Natural killer cell treated with Interleukin-12 subunit alpha and Interleukin-12 subunit beta and Interleukin-15 and Interleukin-18, amount 100 ng/mL, for 72 hours (primary cell): ENCODE measurements at places on chromosomes 5 and 9.

- H3K36me3 ChIP-seq: peaks cover 41% of the 10 kb centered on the region
- H3K27me3 ChIP-seq: no peaks in the 10 kb centered on the region
- H3K27ac ChIP-seq: peak overlapping the region; percentile 89
- DNase-seq: peak; percentile 76
These were observed 25.9 kb upstream of the TESK1 start for GRCh38 chr9:35579130-35579529.

DNA sequence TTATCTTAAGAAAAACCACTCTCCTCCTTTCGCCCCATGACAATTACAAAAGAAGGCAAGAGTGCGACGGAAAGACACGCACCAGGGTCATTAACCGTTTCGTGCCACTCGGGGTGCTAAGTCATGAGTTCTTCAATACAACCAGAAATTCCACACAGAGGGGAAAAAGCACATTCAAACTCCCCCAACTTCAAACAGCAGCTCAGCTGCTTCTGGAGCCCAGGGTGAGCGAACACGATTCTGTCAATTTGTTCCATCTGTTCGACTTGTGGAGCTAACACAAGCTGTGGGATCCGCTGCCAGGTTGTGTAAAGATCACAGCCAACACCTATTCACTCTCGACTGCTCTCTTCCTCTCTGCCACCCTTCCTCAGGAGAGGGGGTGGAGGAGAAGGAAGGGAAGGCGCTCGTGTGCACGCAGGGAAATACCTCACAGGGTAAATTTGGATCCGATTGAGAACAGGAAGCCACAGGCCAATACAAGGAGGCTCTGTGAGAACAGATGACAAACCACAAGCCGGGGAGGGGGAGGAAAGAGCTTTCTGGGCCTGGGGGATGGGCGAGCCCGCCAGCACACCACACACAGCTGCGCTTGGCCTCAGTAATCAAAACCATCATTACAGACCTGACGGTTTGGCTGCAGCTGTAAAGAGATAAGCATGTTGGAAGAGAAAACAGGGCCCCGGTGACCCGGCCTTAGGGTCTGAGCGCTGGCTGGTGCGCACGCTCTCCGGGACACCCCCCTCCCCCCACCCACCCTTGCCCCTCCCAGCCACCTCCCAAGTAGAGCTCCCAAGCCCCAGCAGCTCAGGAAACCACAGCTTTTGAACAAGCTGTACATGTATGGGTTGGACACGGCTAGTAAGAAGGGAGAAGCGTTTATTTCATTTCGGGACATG lies 54.3 kb downstream of the PTCH1 start:
- H3K36me3 ChIP-seq: peaks cover 15% of the 10 kb centered on the region
- H3K27ac ChIP-seq: peak overlapping the region; percentile 83

GRCh38 chr9:134134949-134135342 lies 936 bp upstream of the WDR5 start:
- no peaks in the 10 kb centered on the region for H3K27me3 ChIP-seq
- peak overlapping the region; percentile 87 for H3K4me3 ChIP-seq
- peaks cover 5% of the 10 kb centered on the region for H3K36me3 ChIP-seq
- DNase-seq: peak; percentile 15

DNA sequence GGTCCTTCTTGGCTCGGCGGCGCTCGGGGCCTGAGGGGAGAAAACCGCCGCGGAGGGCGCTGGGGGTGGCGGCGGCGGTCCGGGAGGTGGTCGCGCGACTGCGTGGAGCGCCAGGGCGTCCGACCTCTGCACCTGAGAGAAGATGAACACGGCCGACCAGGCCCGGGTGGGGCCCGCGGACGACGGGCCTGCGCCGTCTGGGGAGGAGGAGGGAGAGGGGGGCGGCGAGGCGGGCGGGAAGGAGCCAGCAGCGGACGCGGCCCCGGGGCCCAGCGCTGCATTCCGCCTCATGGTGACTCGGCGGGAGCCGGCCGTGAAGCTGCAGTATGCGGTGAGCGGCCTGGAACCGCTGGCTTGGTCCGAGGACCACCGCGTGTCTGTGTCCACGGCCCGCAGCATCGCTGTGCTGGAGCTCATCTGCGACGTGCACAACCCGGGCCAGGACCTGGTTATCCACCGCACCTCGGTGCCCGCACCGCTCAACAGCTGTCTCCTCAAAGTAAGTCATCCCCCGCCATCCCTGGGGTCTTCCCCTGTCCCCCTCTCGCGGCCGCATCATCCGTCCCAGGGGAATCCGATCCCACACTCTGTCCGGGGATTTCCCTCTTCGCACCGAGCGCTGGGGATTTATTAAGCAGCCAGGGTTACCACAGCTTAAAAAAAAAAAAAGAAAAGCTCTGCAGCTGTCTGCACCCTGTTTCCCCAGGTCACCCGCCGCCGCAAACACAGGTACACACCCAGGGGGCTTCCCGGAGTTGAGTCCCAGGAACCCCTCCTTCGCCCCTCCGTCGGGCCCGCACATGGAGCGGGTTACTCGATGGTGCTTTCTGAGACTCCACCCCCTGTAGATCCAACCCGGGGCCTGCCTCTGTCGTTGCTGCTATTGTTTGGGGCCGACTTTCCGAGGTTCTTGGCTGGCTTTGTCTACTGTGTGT lies at the start of gene GTF3C4:
GTF3C4 (plus strand) TSS at position 8 of the 935 bp plus-strand sequence; CDS start at position 143, 135 bp downstream.
- H3K36me3 ChIP-seq: peaks cover 9% of the 10 kb centered on the region
- H3K4me1 ChIP-seq: peaks cover 33% of the 10 kb centered on the region
- peak; percentile 76 for DNase-seq
- no peaks in the 10 kb centered on the region for H3K27me3 ChIP-seq
- peak within 1 kb of the TSS; percentile 92 for H3K4me3 ChIP-seq

GRCh38 chr5:102595332-102595731 lies 96.5 kb upstream of the SLCO6A1 start:
- no peak overlapping the region for H3K4me3 ChIP-seq
- H3K4me1 ChIP-seq: no peaks in the 10 kb centered on the region
- no peak for DNase-seq
- no peak overlapping the region for H3K27ac ChIP-seq

DNA sequence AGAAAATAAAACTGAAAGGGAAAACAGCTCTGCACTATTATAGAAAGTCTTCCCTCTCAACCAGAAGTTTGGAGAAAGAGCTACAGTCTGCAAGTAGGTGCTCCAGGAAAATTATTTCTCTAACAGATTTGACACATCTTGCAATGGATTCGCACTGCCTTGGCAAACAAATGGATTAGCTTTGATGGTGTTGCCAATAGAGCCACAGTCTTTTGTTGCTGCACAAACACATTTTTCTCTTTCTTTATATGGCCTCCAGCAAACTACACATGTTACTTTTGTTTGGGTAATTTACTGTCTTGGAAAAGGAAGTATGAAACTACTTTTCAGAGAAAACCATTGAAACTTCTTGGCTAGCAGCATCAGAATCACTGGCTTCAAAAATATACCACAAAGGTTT lies 523.1 kb downstream of the EFNA5 start:
- no peaks in the 10 kb centered on the region for H3K36me3 ChIP-seq
- no peak for DNase-seq
- H3K4me1 ChIP-seq: no peaks in the 10 kb centered on the region
- no peak overlapping the region for H3K4me3 ChIP-seq
- peaks cover 24% of the 10 kb centered on the region for H3K27me3 ChIP-seq
- H3K27ac ChIP-seq: no peak overlapping the region

GRCh38 chr5:22473886-22474285 lies 379.3 kb downstream of the CDH12 start:
- H3K36me3 ChIP-seq: no peaks in the 10 kb centered on the region
- DNase-seq: no peak
- no peaks in the 10 kb centered on the region for H3K27me3 ChIP-seq
- H3K4me3 ChIP-seq: no peak overlapping the region
- no peaks in the 10 kb centered on the region for H3K4me1 ChIP-seq

- no peak overlapping the region for H3K27ac ChIP-seq
- DNase-seq: no peak
- H3K4me3 ChIP-seq: no peak overlapping the region
- H3K36me3 ChIP-seq: no peaks in the 10 kb centered on the region
- no peaks in the 10 kb centered on the region for H3K4me1 ChIP-seq
These were observed 12.9 kb upstream of the MOB3B start for GRCh38 chr9:27542508-27542907.

GRCh38 chr9:13295556-13295955 lies 16.1 kb upstream of the MPDZ start:
- no peak overlapping the region for H3K4me3 ChIP-seq
- H3K36me3 ChIP-seq: no peaks in the 10 kb centered on the region
- no peaks in the 10 kb centered on the region for H3K27me3 ChIP-seq
- H3K27ac ChIP-seq: no peak overlapping the region
- H3K4me1 ChIP-seq: no peaks in the 10 kb centered on the region

DNA sequence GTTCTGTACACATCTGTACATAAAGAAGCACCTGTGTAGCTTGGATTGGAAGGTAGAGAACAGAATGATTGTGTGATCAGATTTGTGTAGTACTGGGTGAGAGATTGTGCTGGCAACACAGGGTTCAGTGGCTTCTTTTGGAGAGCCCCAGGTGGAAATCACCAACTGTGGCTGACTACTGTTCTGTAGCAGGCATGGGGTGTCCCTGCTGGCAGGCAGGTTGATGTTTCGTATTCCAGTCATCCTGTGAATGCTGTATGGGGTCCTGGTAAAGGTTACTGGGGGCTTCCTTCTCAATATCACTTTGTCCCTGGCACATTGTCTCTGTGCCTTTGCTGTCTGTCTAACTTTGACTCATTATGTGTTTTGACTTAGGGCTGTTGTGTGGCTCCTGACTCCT lies 5.3 kb downstream of the ASPN start:
- no peaks in the 10 kb centered on the region for H3K36me3 ChIP-seq
- no peak overlapping the region for H3K27ac ChIP-seq
- H3K27me3 ChIP-seq: no peaks in the 10 kb centered on the region

- H3K36me3 ChIP-seq: no peaks in the 10 kb centered on the region
- peaks cover 39% of the 10 kb centered on the region for H3K27me3 ChIP-seq
- no peak overlapping the region for H3K27ac ChIP-seq
These were observed 60.8 kb downstream of the LMX1B start for GRCh38 chr9:126674365-126675146.

GRCh38 chr9:114236391-114237138 lies 81.2 kb downstream of the COL27A1 start:
- no peak overlapping the region for H3K27ac ChIP-seq
- no peak overlapping the region for H3K4me3 ChIP-seq
- peaks cover 5% of the 10 kb centered on the region for H3K27me3 ChIP-seq
- DNase-seq: no peak
- H3K4me1 ChIP-seq: no peaks in the 10 kb centered on the region
- H3K36me3 ChIP-seq: no peaks in the 10 kb centered on the region

- no peak overlapping the region for H3K27ac ChIP-seq
- H3K36me3 ChIP-seq: no peaks in the 10 kb centered on the region
- H3K27me3 ChIP-seq: peaks cover 15% of the 10 kb centered on the region
- no peak for DNase-seq
These were observed 12.2 kb upstream of the HMGCR start for GRCh38 chr5:75324791-75325190.

- H3K27ac ChIP-seq: peak overlapping the region; percentile 94
These were observed 745 bp downstream of the GADD45G start for GRCh38 chr9:89605465-89606048.

- DNase-seq: no peak
- H3K27me3 ChIP-seq: peaks cover 7% of the 10 kb centered on the region
- H3K4me1 ChIP-seq: no peaks in the 10 kb centered on the region
- H3K36me3 ChIP-seq: no peaks in the 10 kb centered on the region
These were observed 13.5 kb upstream of the MARCHF6 start for GRCh38 chr5:10339958-10340357.

- H3K4me1 ChIP-seq: no peaks in the 10 kb centered on the region
- DNase-seq: no peak
- no peak overlapping the region for H3K27ac ChIP-seq
- H3K27me3 ChIP-seq: peaks cover 18% of the 10 kb centered on the region
These were observed 69.8 kb upstream of the CNTLN start for GRCh38 chr9:17065062-17065461.

- no peaks in the 10 kb centered on the region for H3K4me1 ChIP-seq
- no peak overlapping the region for H3K4me3 ChIP-seq
- no peaks in the 10 kb centered on the region for H3K36me3 ChIP-seq
- H3K27ac ChIP-seq: no peak overlapping the region
These were observed 278.2 kb downstream of the BRINP1 start for GRCh38 chr9:119091074-119091473.

DNA sequence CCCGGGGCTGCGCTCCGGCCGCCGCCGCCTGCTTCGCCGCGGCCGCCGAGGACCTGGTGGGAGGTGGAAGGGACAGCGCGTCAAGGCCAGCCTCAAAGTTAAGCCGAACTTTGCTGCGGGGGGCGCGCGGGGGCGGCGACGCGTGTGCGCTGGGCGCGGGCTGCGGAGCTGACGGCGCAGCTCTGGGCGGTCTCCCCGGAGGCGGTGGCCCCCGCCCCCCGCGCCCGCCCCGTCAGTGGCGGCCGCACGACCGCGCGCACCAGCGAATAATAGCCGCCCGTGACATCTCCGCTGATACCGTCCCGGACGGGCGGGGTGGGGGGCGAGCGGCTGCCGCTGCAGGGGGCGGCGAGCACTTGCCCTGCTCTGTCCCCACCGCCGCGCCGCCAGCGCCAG lies 579 bp upstream of the FAM78A start:
- peaks cover 5% of the 10 kb centered on the region for H3K27me3 ChIP-seq
- no peak overlapping the region for H3K4me3 ChIP-seq
- H3K27ac ChIP-seq: no peak overlapping the region
- no peak for DNase-seq
- H3K36me3 ChIP-seq: no peaks in the 10 kb centered on the region

DNA sequence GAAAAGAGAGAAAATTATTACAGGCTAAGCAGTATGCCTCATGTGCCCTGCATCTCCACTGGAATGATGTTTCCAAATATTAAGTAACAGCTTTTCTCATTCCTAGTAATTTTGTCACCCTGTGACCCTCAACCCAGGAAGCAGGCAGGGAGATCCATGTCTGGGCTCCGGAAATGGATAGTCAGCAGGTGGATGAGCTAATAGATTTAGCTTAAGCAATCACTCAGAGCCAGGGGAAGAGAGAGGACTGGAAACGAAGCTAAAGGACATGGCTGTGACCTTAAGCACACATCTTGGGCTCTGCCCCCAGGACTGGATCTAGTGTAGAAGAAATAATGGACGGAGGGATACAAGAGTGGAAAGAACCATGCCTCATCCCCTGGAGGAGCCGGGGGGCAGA lies 89.5 kb downstream of the ARSB start:
- DNase-seq: no peak
- H3K27me3 ChIP-seq: peaks cover 3% of the 10 kb centered on the region
- H3K4me3 ChIP-seq: no peak overlapping the region
- no peaks in the 10 kb centered on the region for H3K4me1 ChIP-seq
- no peak overlapping the region for H3K27ac ChIP-seq

DNA sequence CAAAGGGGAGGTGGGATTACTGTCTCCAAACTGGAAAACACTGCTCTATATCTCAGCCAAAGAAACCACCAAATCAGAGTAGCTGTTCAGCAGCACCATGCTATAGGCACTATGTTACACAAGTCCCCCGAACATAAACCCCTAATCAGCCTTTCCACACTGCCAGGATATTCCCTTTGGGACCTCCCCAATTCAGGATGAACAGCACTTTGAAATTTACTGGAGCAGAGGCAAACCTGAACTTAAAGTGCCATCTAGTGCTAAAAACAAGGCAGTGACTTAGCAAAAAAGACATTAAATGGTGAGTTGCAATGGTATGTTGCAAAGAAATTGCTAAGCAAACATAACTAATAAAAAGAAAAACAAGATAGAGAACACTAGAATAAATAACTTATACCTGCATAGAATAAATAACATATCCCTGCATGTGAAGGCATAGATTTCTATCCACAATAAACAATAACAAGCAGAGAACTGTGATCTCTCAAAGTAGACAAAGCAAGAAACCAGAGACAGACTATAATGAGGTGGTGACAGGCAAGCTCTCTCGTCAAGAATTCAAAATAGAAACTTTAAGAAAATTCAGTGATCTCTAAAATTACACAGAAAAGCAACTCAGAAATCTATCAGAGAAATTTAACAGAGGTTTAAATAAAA lies 584.4 kb upstream of the ACO1 start:
- no peak overlapping the region for H3K27ac ChIP-seq
- H3K4me3 ChIP-seq: no peak overlapping the region
- H3K27me3 ChIP-seq: no peaks in the 10 kb centered on the region
- no peak for DNase-seq
- H3K36me3 ChIP-seq: no peaks in the 10 kb centered on the region

GRCh38 chr5:148973455-148973854 lies 89.4 kb downstream of the SH3TC2 start:
- no peak overlapping the region for H3K4me3 ChIP-seq
- no peaks in the 10 kb centered on the region for H3K27me3 ChIP-seq
